ENCODE measurements at places on chromosomes 2 and 18.

DNA sequence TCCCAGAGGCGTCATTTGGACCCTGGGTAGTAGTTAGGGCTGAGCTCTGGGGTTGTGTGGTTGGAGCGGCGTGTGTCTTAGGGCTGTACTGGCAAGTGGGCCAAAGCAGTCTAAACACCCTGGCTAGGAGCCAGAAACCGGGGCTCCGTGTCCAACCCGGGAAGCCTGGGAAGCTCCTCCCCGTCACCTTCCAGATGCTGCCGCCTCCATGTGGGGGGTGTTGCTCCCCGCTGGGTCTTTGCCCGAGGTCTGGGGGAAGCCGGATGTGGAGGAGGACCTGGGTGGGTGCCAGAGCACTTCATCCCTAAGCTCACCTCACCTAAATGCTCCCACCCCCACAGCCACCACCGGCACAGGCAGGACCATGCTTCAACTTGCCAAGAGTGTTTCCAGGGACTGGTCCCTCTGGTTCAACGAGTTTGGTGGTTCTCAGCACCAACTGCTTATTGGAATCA, 25.4 kb downstream of the TET3 start:
- no peak for DNase-seq

- no peak for DNase-seq
Measured at GRCh38 chr2:145116056-145116455, 596.1 kb upstream of the ZEB2 start.

DNA sequence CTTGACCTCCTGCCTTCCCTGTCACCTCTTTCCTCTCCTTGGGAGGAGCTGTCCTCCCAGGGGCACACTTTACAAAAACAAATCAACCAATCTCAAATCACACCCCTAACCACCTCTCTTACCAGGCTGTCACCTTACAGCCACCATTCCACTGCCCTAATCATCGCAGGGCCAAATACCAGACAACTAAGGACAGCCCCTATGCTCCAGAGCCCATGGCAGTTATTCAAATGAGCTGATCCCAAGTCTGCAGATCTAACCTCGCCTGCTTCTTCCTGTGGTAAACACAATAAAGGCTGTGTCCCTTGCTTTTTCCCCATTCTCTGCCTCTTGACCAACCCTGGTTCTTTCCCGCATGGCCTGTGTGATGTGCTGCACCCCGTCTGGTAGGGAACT, 154.2 kb upstream of the CNTNAP5 start:
- no peak for DNase-seq

GRCh38 chr2:63300835-63301234, 250.2 kb downstream of the OTX1 start:
- DNase-seq, result no peak

DNA sequence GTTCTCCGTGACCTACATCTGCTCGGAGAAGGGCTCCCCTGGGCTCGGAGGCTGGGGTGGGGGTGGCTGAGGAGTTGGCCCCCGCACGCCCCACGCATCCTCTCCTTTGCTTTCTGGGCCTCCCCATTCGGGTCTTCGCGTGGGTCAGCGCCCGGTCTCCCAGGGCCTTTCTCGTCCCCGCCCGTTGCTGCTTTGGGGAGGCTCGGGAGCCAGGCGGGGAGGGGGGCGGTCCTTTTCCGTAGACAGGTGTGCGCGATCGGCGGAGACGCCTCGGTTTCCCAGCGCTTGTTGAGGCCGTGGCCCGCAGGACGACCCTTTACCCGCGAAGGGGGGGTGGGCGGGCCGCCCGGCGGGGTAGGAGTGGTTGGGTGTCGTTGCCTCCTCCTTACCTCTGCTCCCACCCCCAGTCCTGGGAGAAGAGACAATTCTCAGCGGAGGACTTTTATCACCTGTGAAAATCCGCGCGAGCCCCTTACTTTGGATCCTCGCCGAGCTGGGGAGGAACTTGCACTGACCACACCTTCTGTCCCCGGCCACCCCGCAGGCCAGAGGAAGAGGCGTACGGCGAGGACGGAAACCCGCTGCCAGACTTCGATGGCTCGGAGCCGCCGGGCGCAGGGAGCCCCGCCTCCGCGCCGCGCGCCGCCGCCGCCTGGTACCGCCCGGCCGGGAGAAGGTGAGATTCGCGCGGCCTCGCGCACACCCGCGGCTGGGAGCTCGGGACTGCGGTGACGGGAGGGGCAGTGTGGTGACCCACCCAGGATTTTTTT, 2.6 kb downstream of the ADCYAP1 start:
- DNase-seq, result no peak

GRCh38 chr2:137771064-137771463, 193.2 kb upstream of the HNMT start:
- no peak for DNase-seq

GRCh38 chr2:238589591-238590460, 163.1 kb downstream of the ASB1 start:
- DNase-seq, result no peak

- DNase-seq, result no peak
Measured at GRCh38 chr2:11945139-11946126, 199.0 kb downstream of the LPIN1 start.

GRCh38 chr18:7035807-7036206, 81.8 kb downstream of the LAMA1 start:
- DNase-seq, result no peak

- DNase-seq, result no peak
Measured at GRCh38 chr2:155815851-155816250, 516.7 kb downstream of the NR4A2 start.

All from stimulated activated naive CD4-positive, alpha-beta T cell (primary cell).